ENCODE measurements at places on chromosomes 2 and 18.
A peak's percentile ranks its signal among the peaks of the same experiment; 100 is the strongest.

DNA sequence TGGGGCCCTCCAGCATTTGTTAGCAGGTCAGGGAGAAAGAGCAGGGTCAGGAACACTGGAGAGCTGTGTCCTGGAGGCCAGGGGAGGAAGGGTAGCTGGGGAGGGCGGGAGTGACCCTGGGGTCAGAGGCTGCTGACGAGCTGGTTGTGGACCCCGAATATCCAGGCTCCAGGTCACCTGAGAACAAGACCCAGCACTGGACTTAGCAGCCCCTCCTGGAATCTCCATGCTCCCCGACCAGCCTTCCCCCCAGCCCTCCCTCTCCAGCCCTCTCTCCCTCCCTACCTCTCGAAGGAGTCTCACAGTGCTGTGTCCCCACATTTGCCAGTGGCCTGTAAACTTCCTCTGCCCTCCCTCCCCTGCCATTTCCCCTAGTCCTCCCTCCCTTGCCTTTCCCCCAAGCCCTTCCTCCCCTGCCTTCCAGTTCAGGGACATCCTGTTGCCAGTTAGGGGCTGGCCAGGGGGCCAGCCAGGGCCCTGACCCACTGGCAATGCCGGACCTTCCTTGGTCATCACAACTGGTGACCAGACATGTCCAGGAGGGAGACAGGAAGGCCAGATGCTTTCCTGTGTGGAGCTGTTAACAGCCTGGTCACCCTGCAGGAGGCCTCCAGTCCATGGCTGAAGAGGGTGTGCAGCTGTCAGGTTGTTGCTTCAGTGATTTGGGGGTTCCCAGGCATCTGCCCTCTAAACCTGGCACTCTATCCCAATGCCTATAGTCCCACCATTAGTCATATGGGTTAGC, 50.0 kb upstream of the FAHD2A start:
- DNase-seq, result peak; percentile 21

DNA sequence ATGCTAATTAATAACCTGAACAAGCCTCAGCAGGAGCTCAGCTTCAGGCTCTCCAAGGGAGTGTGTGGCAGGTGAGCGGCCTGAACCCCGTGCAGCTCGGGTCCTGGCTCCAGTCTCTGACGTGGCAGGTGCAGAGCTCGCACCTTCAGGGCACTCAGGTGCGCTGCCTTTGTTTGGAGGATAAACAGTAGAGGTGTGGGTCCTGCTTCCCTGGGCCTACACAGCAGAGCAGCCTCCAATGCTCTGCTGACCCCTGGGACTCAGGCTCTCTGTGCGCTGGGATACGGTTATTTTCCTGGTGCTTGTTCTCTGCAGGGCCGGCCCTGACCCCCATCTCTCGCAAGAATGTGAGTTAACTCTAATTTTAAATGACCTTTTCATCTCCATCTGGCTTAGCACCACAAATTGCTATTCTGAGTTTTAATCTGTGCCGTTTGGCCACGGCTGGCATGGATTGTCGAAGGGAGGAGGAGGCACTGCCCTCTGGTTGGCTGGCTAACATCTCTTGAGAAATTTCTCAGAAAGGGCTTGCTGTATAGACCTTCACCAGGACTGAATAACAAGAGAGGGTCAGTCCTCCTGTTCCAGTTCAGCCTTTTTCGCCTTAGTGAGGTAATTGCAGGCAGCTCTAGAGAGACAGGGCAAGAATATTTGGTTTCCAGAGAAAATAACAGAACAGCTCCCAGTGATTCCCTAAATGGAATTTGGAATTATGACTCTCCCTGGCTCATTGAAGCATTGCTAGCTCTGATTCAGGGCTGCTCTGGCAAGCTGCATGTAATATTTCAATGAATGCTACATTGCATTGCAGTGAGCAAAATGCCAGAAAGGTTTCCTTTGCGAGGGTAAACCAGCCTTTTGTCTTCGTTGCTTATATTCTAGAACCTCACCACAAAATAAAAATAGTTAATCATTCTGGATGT, 161.8 kb downstream of the DCDC2C start:
- DNase-seq, result no peak

- no peak for DNase-seq
Observed at GRCh38 chr2:85604568-85605339, 2.3 kb upstream of the TMEM150A start.

DNA sequence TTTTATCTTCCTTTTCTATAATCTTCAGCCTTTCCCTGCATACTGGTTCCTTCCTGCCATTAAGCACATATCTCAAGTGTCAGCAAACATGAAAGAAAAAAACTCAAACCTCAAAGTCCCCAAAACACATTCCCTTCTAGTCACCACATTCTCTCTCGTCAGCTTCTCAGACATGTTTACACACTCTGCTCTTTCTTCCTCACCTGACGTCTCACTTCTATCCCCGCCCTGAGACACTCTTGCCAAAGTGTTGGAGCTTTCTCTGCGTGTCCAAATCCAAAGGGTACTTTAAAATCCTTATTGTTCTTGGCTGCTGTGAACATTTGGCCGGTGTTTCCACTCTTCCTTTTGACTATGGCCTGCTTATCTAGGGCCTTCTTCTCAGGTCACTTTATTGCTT, 47.9 kb downstream of the SOX11 start:
- DNase-seq, result no peak

DNA sequence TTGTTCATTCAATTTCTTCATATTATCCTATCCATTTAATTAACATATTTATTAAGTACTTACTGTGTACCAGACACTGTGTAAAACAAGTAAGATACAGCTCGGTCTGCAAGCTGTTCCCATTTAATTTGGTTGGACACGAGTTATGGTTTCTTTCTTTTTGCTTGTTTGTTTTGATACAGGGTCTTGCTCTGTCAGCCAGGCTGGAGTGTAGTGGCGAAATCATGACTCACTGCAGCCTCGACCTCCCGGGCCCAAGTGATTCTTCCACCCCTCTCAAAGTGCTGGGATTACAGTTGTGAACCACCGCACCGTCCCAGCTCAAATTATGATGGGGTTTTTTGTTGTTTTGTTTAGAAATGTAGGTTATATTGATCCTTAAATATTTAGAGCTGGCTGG, 9.0 kb downstream of the CYBRD1 start:
- DNase-seq, result no peak

DNA sequence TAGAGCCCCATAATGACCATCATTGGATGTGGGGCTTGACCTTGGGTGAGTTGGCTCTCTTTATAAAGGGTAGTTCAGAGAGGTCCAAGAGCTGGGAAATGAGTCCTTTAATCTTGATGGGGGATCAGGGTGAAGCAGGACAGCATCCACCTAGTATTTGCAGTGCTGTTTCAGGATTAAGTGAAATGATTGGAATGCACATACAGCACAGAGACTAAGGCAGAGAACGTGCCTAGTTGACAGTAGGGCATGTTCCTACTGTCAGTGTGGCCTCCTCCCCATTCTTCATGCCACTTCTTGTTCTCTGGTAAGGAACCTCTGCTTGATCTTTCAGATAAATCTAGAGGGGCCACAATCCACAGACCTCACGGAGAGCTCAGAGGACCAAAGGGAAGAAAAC, 78.9 kb downstream of the TRIM43 start:
- DNase-seq, result no peak

DNA sequence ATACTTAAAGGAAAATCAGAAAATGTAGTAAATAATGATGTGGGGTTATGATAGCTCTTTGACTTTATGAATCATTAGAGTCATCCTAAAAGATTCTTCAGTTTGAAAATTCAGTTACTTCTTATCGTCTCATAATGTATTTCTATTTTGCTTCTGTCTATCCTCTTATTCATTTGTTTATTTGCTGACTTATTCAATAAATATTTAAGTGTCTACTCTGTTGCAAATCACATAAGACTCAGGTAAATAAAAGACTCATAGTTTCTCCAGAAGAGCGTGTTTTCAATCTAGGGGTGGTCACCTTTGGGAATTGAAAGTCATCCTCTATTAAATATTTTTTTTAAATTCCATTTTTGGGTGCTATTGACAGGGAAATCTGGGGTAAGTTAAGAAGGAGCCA, 69.1 kb upstream of the RBMS1 start:
- no peak for DNase-seq

GRCh38 chr2:134799936-134800335, 38.5 kb upstream of the ACMSD start:
- DNase-seq, result no peak

GRCh38 chr2:208798698-208799097, 392.1 kb downstream of the PTH2R start:
- no peak for DNase-seq

- DNase-seq, result peak; percentile 20
Observed at GRCh38 chr2:240955306-240956170, 42.9 kb upstream of the SNED1 start.

GRCh38 chr18:35479911-35480586, 17.7 kb downstream of the INO80C start:
- DNase-seq, result no peak

DNA sequence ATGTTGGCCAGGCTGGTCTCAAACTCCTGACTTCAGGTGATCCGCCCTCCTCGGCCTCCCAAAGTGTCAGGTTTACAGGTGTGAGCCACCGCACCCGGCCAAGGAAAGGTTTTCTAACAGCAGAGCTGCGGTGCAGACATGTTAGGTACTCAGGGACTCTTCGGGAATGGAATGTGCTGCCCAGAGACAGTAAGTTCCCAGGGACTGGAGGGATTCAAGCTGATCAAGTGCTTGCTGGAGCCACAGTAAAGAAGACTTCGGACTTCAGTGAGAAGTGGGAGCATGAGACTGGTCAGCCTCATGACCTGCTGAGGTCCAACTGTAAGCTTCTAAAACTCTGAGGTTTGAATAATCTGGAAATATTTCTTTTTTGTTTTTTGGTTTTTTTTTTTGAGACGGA, 7.8 kb upstream of the DES start:
- no peak for DNase-seq

DNA sequence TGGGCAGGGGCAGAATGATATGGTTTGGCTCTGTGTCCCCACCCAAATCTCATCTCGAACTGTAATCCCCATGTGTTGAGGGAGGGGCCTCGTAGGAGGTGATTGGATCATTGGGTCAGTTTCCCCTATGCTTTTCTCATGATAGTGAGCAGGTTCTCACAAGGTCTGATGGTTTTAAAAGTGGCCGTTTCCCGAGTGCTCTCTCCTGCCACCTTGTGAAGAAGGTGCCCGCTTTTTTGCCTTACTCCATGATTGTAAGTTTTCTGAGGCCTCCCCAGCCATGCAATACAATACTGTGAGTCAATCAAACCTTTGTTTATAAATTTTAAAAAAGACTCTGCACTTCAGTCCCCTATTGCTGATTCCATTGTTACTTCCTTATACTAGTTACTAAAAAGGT, 82.9 kb upstream of the CDKL4 start:
- DNase-seq, result no peak

- peak; percentile 36 for DNase-seq
Observed at GRCh38 chr2:175180701-175181103, 808 bp downstream of the ATP5MC3 start.

DNA sequence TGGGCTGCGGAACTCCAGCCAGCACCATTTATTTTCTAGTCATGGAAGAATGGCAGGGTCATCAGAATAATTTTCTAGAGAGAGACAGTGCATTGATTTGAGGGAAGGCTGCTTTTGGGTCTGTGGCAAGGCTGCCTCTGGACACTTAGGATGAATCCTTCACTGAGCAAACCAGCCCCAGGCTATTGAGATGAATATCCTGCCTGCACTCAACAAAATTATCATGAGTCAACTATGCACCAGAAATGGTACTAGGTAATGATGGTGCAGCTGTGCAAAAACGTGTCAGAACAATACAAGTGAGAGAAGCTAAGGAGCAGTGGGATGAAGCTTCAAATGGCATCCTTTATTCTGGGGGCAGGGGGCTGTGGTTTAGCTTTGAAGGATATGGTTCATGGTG, 115.8 kb downstream of the SPHKAP start:
- no peak for DNase-seq

DNA sequence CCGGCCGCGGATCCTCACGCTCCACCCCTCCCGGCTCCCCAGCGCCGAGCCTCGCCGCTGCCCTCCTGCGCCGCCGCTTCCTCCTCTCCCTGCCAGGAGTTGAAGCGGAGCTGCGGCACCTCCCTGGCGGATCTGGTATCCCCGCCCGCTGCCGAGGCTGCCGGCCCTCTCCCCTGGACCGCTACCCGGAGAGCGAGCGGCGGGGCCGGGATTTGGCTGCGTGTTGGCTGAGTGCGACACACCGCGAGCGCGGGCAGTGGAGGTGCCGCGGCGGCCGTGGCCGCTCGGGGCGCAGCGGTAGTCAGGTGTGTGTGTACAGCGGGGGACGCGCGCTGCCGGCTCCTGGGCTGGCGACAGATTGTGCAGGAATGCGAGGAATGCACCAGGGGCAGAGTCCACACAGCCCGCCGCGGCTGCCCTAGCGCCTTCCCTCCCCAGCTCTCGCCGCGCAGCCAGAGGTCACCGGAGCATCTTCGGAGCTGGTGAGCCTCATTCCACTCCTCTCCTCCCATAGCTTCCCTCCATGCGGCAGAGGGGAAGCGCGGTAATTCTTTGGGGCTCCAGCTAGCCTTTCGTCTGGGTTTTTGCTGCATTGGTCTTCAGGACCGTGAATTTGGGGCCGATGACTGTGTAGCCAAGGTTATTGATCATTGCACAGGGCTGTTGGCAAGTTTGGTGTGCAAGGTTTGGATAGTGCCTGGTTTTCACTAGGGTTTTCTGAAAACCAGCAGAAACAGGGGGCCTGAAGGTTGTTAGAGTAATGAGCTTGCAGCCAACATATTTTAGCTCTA, 1.3 kb downstream of the PKP4 start:
- peak; percentile 90 for DNase-seq

DNA sequence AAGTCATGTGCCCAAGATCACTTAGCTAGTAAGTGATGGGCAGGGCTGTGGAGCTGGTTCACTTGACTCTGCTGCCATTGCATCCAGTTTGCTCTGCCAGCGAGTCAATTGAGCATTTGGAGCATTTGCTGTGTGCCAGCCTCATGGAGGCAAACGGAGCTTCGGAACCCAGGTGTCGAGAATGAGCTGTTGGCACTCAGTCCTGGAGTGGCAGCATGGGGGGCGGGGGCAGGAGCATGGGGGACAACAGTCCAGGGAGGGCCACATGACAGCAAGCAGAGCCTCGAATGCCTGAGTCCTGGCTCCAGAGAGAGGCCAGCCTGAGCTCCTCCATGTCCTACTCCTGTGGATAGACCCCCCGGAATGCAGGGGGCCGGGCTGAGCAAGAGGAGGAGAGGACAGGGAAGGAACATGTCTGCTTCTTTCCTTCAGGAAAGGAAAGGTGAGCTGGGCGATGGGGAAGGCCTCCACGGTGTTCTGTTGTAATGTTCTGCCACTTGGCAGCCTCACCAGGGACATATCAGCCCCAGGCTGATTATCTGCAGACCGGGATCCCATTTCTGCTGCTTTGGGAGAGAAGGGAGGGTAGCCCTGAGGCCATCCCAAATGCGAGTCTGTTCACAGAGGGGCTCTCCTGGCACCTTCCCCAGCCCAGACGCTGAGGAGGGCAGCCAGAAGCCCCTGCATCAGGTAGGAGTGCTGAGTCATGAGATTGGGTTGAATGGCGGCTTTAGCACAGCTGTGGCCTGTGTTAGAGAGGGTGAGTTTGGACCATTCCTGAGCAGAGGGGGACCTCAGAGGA, 59.6 kb downstream of the HPCAL1 start:
- no peak for DNase-seq

All from H9 (cell line).